Activated naive CD4-positive, alpha-beta T cell treated with anti-CD3 and anti-CD28 coated beads, Interleukin-2, amount 50 U/mL, for 72 hours (primary cell): ENCODE measurements at places on chromosomes 6 and 20. TPM values are rescaled to one million over a fixed set of nuclear protein-coding genes. Genes with fewer than 3 reads are reported as not detected.

GRCh38 chr6:149897855-149898744 lies at the start of gene RAET1E:
Gene RAET1E (minus strand): TSS chr6:149898113. CDS start chr6:149890901, 7,212 bp downstream.
- no peak for DNase-seq

DNA sequence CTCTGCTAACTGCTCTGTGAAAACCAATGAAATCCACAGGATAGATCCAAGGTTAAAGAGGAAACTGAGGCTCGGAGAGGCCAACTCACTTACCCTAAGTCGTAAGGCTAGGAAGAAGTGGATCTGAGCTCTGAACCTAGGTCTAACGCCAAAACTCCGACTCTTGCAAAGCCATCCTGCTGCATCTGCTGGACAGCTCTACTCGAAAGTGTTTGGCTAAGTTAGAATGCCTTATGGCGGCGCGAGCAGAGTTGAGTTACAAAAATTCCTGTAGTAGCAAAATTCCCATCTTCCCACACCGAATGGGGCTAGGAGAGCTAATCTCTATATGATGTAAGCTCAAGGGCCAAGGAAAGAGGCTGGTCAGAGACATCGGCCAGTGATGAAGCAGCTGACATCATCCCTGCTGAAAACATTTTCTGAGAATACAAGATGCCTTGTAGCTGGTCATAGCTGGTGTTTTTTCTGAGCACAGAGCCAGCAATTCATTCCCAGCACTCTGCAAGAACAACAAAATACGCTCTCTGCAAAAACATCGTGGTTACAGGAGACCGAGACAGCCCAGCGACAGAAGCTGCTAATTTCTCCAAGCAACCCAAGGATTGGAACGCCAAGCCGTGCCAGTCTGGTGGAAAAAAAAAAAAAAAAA lies 1.8 kb downstream of the SPATA2 start:
- no peak for DNase-seq

- no peak for DNase-seq
Observed at GRCh38 chr20:18412221-18412901, 54.5 kb downstream of the DZANK1 start.

GRCh38 chr6:154249499-154250298 lies 106.9 kb downstream of the IPCEF1 start:
- DNase-seq, result no peak

The VSTM2L gene
- 0.33 TPM for total RNA-seq

The SMLR1 gene
- total RNA-seq, result not detected

The TCF15 gene
- total RNA-seq, result 0.41 TPM

DNA sequence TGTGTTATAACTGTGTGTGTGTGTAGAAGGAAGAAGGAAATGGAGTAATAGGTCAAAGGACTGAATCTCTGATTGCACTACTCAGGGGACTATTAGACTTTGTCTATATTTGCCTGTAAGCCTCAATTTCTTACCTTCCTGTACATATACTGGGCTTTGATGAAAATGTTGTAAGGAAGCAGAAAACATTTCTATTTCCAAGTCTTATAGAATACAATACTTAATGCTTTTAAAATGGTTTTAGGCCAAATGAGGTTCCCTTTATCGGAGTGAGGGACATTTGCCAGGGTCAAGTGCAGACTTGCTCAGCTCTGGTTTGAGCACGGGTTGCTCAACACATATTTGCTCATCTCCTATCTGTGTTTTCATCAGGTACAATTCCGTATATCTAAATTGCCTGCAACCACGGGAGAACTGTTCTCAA lies 28.3 kb downstream of the MEP1A start:
- no peak for DNase-seq

DNA sequence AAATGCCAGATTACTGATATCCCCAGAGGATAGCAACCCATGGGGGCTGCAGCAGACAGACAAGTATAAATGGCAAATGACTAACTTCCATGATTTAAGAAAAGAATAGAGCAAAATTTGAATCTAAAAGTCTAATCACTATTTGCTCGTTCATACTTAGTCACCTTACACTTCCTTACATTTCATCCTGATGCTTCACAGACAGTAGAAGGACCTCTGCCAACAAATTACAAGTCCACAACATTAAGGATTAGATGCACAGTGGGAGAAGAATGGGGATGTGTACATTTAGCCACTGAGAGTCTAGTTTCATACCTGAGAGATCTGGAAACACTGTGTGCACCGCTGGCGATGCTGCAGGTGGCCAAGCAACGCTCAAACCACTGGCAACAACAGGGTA lies 72.4 kb downstream of the FYN start:
- DNase-seq, result no peak

The SRMS gene
- not detected for total RNA-seq

DNA sequence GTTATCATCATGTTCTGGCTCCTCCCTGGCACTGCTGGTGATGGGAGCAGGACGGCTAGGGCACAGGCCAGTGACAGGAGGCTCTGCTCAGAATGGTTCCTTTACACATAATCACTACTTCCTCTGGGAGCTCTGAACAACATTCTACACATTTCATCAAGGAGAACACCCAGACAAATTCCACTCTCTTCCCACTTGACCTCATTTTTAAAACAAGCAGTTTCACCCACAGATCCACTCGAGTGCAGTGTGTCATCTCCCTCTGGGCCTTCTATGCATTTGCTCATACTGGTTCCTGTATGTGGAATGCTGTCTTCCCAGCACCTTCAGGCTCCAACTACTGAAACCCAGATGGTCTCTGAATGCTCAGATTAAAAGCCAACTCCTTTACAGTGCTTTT lies 84.8 kb downstream of the ELOVL5 start:
- DNase-seq, result no peak

GRCh38 chr6:90403489-90404381 lies 107.1 kb upstream of the BACH2 start:
- DNase-seq, result no peak

The BIRC7 gene
- total RNA-seq, result 0.51 TPM
